RKO (cell line): ENCODE measurements at places on chromosomes 12 and 14.

- no peak for DNase-seq
Measured at GRCh38 chr12:117502233-117502632, 140.8 kb upstream of the NOS1 start.

DNA sequence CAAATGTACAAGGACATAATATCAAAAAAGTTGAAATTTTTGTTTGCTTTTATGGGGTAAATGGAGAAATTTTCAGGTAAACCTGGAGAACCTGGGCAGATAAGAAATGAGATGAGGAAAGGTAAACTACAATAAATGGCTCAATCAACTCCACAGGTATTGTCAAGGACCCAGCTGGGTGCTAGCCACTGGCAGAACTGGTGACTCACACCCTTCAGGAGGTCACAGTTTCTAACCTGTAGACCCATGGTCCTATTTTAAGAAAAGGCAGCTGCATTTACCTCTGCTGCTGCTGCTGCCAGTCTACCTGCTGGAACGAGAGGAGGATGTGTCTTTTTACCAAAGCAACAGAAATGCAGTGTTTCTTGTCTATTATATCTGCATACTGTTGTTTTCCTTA lies 226.6 kb downstream of the ALG10B start:
- DNase-seq: no peak

DNA sequence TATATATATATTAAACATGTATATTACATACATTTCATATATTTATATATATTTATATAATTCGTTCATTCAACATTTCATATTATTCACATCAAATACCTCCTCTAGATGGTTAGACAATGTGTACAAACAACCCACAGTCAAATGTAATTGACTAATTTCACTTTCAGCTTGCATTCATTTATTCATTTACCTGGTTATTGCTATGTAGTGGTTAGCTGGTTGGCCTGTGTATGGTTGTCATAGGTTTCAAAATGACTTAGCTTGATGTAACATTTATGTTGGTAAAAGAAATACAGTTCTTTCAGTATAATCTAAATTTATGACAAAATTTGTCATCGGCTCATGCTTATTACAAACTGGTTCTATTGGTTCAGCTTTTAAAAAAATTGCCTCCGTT lies 389 bp downstream of the OR4K13 start:
- no peak for DNase-seq

DNA sequence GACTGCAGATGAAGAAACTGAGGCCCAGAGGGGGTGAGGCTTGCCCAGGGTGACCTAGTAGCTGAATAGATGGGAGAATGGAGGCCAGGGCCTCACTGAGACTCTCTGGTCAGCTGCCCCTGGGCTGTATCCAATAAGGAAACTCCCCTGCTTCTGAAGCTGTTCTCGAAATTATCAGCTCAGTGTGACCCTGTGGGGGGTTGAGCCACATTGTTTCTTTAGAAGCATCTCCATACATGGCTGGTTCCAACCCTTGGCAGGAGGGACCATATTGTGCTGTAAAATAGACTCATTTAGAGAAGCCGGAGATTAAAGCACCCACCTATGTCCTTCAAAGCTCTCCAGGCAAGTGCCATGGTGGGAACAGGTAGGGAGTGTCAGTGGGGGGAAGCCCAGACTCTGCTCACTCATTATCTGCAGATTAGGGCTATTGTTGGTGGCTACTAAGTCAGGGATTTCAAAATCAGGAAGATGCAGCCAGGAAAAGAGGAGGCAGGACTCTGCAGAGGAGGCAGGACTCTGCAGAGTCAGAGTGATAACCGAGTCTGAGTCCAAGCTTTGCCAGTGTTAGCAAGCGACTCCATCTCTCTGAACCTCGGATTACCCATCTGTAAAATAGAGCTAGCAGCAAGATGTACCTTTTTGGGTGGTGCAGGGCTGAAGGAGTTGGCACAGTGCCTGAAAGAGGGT lies 3.5 kb downstream of the SERPINA5 start:
- DNase-seq: no peak

DNA sequence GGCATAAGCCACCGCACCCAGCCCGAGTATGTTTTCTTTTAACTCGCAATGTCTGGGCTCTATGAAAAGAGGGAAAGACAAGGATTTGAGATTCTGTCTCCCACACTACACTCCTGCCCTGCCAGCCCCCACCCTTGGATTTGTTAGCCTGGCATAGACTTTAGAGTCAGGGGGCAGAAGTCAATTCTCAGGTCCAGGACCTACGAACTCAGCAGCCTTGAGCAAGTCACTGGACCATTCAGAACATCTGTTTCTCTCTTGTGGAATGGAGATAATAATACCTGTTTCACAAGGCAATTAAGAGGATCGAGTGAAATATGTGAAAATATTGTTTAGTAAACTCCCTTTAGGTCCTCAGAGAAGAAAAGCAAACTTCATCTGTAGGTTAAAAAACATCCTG lies 66.1 kb upstream of the FUT8 start:
- DNase-seq: no peak

- DNase-seq: no peak
Measured at GRCh38 chr12:92105676-92106075, 40.0 kb downstream of the BTG1 start.

GRCh38 chr14:68840454-68840853 lies 47.6 kb upstream of the ZFP36L1 start:
- no peak for DNase-seq

- no peak for DNase-seq
Measured at GRCh38 chr14:86761611-86762010, 1231.4 kb downstream of the GALC start.

- DNase-seq: no peak
Measured at GRCh38 chr12:65596514-65597091, 227.7 kb upstream of the HMGA2 start.

DNA sequence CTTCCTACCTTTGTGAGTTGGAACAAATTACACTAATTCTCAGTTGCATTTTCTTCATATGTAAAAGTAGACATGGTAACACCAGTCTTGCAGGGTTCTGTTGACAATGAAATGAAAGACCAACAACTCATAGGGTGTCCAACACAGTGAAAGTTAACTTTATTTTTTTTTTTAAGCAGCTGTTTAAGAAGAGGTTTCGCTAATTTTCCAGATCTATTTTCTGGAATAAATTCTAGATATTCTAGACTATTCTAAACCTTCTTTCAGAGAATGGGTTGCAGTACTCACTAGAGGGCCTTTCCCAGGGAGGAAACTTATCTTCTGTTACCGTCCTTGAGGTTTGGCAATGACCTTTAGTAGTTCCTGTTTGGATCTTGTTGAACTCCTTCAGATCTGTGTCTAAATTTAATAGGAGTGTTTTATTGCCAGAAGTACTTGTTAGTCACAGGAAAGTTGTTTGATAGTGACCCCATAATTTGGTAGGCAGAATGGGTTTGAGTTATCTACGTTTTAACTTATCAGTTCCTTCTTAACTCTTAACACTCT lies 2.8 kb upstream of the ART4 start:
- no peak for DNase-seq

GRCh38 chr12:98456576-98457573 lies 58.5 kb upstream of the TMPO start:
- DNase-seq: no peak

DNA sequence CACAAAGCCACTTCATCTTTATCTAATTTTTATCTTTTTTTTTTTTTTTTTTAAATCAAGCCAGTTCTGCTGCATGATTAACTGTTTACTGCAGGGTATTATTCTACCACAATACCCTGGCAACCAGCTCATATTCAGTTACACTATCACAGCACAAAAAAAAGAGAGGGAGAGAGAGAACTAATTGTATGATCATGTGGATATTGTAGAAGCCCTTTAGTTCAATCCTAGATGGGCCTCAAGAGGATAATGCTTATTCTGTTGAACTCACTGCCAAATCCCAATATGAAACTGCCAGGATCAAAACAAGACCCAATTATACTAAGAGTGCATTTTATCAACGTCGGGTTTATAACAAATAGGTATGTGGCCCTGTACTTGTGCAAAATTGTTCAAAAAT lies 51.5 kb downstream of the MED13L start:
- no peak for DNase-seq

DNA sequence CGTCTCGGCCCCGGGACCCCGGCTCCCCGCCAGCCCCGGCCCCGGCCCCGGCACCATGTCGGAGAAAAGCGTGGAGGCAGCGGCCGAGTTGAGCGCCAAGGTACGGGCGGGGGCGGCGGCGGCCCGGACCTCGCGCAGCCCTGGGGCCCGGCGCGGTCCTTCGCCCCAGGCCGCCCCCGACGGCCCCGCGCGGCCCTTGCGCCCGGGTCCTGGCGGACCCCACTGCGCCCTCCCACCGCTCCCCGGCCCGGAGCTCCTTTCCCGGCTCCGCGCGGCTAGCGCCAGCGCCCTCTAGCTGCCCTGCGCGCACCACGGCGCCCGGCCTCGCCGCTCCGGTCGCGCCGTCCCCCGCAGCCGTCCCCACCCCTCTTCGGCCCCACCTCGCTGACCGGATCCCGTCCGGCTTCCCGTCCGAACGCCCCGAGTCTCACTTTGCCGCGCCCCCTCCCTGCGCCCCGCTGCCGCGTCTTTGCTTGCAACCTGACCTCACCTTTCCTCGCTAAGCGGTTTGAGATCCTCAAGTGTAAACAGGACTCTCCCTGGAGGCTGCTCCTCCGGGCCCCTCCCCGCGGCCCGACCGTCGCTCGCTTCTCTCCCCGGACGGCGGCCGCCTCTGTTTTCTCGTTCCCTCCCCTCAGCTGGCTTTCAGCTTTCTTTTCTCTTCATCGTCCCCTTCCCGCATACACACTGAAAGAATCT lies 637 bp downstream of the PTMS start:
- DNase-seq: peak; percentile 73

GRCh38 chr12:108618079-108618952 lies 15.4 kb downstream of the SELPLG start:
- DNase-seq: peak; percentile 81

DNA sequence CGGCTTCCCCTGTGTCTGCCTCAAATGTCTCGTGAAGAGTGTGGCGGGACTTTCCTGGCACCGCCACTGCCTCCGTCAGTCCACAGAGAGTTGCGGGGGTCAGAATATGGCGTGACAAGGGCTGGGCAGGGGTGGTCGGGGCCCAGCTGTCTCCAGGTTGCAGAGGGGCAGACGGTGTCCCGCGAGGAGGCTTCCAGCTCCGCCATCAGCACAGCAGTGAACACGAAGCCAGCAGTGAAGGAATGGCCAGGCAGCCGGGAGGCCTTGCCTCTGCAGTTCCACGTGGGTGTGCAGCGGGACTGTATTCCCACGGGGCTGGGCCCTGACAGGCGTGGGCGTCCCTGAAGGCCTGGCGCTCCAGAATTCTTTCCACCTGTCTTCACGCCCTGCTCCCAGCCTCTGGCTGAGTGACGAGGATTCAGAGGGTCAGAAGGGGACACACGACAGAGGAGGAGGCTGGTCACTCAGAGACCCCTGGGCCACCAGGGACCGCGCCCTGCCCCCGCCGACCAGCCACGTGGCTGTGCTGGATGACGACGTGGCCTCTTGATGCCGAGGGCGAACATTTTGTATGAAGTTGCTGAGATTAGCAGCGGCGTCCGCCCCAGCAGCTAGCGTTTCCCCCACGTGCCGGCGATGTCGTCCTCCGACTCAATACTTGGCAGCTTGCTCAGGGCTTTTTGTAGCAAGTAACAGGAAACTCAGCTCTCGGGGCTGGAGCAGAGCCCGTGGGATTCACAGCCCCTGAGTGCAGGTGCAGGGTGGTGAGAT lies 25.0 kb upstream of the GALNT9 start:
- no peak for DNase-seq

GRCh38 chr14:34872822-34873588 lies 2.2 kb downstream of the BAZ1A start:
- DNase-seq: peak; percentile 58
